ENCODE measurements at places on chromosomes 5 and 9.

GRCh38 chr5:122110987-122111386 is 18.4 kb upstream of the ZNF474 start:
- no peak for DNase-seq

- DNase-seq: no peak
These were observed 30.5 kb upstream of the EEIG1 start for GRCh38 chr9:128011071-128011817.

- peak; percentile 68 for DNase-seq
These were observed 22.0 kb downstream of the ENHO start for GRCh38 chr9:34500623-34501267.

DNA sequence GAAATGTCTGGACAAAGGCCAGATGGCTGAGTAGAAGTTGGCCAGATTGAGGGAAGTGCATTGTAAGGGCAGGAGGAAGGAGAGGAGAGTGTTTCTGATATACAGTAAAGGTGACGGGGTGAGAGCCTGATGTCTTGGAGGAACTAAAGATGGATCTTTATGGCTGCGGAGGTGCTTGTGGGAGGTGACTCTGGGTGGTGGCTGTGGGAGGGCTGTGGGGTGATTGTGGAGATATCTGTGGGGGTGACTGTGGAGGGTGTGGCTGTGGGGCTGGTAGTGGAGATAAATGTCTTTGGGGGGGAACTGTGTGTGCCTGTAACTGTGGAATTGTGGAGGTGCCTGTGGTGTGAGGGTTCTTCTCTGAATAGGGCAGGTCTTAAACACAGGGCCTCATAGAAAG is 121.4 kb downstream of the CMYA5 start:
- DNase-seq: no peak

DNA sequence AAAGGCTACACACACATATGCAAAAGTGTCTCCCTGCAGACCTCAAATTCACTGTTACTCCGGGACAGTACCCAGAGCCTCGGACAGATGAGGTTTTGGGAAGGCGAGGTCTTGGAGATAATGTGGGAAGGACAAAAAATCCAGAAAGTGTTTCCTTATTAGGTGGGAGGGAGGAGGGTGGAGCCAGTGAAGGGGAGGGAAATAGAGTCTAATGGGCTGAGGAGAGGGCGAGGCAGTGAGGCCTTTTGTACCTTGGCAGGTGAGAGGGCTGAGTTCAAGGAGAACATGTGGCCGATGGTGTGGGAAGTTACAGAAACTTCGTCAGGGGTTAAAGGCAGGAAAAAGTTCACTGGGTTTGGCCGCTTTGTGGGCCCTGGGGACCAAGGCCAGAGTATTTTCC is 22.1 kb upstream of the TMEM174 start:
- DNase-seq: no peak

DNA sequence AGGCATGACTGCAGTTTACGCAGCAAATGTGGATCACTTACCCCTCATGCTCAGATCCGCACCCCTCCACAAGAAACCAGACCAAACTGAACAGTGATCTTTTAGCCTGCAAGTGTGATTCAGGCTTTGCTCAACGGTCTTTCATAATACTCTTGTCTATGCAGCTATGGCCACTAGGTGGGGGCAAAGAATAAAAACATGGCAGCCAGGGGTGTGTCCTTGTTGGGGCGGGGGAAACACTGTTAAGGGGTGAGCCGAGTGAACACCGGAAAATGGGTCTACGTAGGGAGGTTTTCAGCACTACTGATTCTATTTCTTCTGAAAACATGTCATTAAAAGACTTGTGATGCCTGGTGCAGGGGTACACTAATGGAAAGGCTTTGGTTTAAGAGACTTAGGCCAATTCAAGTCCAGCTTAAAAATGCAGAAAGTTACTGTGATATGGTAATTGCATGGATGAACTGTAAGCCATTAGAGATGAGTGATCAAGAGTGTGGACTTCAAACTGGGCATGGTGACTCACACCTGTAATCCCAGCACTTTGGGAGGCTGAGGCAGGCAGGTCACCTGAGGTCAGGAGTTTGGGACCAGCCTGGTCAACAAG is 49.9 kb upstream of the GPR151 start:
- DNase-seq: peak; percentile 46

GRCh38 chr9:8655071-8655470 is 855.5 kb upstream of the DMAC1 start:
- no peak for DNase-seq

DNA sequence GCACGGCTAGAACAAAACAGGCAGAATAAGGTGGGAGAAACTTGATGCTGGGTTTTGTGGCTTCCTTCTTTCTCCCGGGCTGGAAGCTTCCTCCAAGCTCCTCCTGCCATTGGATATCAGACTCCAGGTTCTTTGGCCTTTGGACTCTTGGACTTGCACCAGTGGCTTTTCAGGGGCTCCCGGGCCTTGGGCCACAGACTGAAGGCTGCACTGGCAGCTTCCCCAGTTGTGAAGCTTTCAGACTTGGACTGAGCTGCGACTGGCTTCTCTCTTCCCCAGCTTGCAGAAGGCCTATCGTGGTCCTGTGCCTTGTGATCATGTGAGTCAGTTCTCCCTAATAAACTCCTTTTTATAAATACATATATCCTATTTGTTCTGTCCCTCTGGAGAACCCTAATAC is 364.4 kb downstream of the DNAH5 start:
- DNase-seq: no peak

DNA sequence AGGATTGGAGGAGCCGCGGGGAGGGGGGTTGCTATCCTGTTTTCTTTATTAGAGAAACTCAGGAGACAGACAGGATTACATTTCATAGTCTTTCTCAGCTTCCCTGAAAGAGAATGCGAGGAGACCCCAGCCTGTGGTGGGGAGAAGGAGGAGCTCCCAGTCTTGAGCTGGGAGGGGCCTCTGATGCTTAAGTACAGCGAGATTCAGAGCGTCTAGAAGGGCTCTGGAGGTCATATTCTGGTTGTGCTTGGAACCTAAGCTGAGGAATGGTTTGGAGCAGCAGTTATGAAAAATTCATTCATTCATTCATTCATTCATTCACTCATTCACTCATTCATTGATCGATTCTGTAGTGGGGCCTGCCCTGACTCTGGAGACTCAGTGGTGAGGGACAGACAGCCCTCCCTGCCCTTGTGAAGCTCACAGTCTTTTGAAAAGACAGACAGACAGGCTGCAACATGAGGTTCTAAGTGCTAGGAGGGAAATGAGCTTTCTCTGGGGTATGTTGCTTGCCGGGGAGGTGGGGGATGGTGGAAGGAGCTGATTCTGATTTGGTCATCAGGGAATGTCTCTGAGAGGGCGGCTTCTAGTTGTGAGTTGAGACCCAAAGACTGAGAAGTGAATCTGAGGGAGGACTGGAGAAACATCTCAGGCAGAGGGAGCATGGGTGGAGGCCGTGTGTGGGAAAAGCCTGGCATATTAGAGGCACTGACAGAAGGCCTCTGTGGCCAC is 2.5 kb upstream of the SPRY4 start:
- DNase-seq: no peak

- DNase-seq: no peak
These were observed 43.4 kb upstream of the NR4A3 start for GRCh38 chr9:99778308-99778707.

DNA sequence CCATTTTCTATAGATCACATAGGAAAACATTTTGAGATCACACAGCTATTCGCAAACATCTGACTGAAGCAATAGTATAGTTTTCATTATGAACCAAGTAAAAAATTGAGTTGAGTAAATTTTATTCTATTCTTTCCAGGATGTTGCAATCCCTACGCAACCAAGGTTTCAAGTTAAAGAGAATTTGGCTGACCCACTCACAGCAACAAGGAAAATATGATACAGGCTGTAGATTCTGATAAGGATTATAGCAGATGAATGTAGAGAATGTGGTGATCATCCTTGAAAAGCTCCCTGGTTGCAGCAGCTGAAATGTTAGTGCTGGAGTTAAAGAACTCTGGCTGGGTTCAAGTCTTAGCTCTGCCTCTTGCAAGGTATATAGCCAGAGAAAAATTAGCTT is 4.7 kb downstream of the ABCA1 start:
- DNase-seq: no peak

DNA sequence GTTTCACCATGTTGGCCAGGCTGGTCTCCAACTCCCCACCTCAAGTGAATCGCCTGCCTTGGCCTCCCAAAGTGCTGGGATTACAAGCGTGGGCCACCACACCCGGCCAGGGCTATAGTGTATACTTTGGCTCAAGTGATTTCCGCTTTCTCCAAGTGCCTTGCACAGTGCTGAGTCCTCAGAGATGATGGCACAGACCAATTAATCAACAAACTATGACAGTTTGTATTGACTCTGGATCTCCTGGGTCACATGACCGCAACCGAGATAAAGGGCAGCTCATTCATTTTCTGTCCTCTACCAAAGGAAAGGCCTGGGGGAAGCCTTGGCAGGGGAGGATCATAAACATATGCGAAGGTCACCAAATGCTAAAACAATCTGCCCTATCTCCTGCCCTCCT is 11.4 kb upstream of the LARP1 start:
- DNase-seq: no peak

GRCh38 chr5:62431735-62432620 is 19.4 kb downstream of the IPO11 start:
- DNase-seq: no peak

- no peak for DNase-seq
These were observed 226.5 kb downstream of the GABBR2 start for GRCh38 chr9:98482226-98482625.

- DNase-seq: no peak
These were observed 249.7 kb downstream of the ARHGAP26 start for GRCh38 chr5:143019614-143020515.

GRCh38 chr5:35869685-35870277 is 13.1 kb downstream of the IL7R start:
- no peak for DNase-seq

DNA sequence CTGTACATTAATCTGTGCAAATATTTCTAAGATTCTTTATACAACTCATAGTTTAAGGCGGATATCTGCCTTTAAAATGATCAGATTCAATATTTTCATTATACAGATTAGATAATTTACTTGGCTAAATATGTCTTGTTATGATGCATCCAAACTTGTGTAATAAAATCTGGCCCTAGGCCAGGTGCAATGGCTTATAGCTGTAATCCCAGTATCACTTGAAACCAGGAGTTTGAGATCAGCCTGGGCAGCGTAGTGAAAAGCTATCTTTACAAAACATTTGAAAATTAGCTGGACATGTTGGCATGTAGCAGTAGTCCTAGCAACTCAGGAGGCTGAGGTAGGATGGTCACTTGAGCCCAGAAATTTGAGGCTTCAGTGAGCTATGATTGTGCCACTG is 2002.2 kb upstream of the ACO1 start:
- DNase-seq: no peak

DNA sequence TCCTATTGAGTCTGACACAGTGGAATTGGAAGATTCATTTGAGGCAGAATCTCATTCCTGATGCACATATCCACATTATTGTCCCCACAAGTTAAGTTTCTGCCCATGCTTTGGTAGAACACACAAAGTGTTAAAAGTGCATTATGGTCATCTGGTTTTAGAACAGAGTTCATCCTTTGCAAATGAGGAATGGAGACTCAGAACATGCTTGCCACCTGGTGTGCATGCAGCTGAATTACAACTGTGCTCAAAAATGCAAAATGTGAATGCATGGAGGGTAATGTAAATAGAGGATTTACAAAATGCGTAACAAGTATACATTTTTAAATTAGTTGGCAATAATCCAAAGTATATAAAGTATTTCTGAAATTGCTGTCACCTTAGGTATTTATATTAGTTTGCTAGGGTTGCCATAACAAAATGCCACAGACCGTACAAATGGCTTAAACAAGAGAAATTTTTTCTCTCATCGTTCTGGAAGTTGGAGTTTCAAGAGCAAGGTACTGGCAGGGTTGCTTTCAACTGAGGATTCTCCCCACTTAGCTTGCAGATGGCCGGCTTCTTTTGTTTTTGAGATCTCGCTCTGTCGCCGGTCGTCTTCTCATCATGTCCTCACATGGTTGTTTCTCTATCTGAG is 671.1 kb downstream of the TAF11L14 start:
- no peak for DNase-seq

GRCh38 chr5:72451741-72452505 is 55.3 kb downstream of the ZNF366 start:
- DNase-seq: peak; percentile 60

GRCh38 chr5:32538031-32538547 is 47.3 kb upstream of the SUB1 start:
- DNase-seq: no peak

GRCh38 chr5:9361835-9362234 is 184.0 kb downstream of the SEMA5A start:
- DNase-seq: no peak

- no peak for DNase-seq
These were observed at the start of gene HEMGN for GRCh38 chr9:97938081-97938644. Gene HEMGN, minus strand, starts transcription at chr9:97938172. Its CDS starts 36 bp downstream, at chr9:97938136.

DNA sequence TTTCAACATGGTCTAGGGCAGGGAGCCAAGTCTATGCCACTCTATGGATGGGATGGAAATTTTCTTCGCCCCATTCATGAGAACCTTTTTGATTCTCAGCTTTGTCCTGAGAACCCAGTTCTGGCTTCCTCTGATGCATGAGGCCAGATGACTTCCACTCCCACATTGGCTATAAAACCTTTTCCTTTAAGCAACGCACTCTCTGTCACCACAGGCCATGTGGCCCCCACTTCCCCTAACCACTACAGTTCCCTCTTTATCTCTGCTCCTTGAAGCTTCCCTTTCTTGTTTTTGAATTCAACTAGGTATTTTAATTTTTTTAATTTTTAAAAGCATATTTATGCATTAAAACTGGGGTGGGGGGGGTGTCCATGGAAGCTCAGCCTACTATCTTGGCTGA is 401.3 kb downstream of the ENC1 start:
- DNase-seq: no peak

DNA sequence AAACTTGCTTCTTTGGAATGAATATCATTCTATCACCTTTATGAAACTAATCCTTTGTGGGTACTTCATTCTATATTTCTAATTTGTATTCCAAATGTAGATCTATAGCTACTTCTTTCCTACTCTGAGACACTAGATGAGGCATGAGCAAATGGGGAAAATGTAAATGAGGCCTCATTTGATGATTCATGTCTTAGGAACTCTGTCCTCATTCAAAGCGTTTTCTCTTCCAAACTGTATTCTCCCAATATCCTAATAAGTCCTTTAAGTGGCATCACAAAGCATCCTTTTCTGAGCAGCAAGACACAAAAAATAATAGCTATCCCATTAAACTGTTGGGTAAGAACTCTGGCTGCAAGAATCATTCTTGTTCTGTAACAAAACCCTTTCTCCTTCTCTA is 56.1 kb downstream of the TTLL11 start:
- DNase-seq: no peak

DNA sequence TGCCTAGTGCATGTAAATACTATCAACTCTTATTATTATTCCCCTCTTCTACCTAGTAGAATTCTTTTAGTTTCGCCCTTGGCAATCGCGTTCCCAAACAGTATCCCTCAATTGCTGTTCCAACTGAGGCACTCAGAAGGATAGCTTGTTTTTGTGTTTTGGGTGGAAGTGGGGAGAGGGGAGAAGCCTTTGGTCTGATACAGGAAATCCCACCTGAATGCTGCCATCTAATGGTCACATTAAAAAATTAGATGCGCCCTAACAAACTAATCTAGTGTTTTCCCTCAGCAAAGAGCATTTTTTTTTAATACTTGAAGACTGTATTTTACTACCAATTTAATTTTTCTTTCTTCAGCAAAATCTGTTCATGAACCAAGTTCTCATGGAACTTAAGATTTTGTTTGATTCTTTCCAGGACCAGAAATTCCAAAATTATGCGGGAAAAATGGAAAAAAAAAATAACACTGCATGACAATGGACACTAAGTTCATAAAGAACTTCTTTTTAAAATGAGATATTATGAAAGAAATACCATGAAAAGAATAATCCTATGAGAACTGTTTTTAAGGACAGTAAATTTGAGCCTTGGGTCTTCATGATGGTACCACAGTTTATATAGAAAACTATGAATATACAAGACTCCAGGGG is 22.2 kb upstream of the GLDC start:
- no peak for DNase-seq
